GM13977 (cell line): ENCODE measurements at places on chromosomes 5 and 9.

DNA sequence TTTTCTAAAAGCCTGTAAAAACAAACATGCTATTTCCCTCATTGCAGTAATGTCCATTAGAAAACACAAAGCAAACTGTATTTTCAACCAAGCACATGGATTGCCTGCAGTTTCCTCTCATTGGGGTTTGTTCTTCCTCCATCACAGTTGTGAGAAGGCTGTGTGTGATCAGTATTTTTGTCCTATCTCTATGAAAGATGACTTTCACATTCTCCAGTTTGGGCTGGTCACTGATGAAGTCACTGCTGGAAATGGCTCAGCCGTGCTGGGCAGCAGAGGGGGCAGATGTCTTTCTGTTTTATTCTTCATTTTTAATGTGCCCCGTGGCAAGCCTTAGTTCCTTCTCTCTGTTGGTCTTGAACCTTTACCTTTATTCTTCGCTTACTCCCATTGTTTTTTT lies 288.9 kb upstream of the MPDZ start:
- no peak for DNase-seq

DNA sequence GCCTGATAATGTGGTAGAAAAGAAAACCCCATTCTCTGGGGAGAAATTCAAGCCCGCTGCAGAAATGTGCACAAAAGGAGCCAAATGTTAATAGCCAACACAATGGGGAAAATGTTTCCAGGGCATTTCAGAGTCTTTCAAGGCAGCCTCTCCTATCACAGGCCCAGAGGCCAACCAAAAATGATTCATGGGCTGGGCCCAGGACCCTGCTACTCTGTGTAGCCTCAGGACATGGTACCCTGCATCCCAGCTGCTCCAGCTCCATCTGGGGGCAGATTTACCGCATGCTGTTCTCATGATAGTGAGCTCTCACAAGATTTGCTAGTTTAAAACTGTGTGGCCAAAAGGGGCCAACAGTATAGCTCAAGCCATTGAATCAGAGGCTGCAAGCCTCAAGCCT lies 41.1 kb downstream of the RAPGEF6 start:
- no peak for DNase-seq

DNA sequence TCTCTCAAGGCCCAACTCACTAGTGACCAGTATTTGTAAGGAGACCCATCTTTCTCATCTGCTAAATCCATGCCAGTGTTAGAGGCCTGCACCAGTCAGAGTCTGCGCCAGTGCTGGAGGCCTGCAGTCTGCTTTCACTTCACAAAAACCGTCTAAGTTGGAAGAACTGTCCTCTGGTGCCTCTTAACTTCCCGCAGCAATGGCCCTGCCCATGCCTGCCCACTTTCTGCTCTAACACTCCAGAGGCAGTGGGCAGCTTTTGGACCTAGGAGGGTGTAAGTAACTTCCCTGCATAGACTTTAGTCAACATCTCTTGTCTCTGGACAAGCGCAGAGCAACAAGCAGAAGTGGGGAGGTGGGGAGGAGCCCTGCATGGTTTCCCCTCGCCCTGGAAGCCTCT lies 152.9 kb downstream of the AUH start:
- DNase-seq = no peak

GRCh38 chr9:111897601-111898137 lies 1.1 kb downstream of the UGCG start:
- peak; percentile 63 for DNase-seq

DNA sequence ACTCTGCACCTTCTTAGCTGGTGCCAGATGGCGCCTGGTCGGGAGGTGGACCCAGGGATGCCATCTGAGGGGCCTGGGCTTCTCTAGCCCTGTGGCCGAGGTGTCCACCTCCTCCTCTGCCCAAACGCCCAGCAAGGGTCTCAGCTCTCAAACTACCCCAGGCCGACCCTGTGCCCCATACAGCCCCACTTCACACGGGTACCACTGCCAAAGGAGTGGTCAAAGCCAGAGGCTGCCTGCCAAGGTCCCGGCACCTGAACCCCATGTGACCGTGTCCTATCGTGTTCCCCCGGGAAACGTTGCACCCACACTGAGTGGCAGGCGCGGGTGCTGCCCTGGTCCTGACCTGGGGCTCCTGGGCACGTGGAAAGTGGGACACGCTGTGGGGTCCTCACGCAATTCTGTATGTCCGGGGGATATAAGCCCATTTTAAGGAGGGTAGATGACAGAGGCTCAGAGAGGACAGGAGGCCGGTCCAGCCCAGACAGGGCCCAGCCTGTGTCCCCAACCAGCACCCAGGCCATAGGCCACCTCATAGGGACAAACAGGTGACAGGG lies 1.9 kb downstream of the ENTPD8 start:
- DNase-seq = no peak

DNA sequence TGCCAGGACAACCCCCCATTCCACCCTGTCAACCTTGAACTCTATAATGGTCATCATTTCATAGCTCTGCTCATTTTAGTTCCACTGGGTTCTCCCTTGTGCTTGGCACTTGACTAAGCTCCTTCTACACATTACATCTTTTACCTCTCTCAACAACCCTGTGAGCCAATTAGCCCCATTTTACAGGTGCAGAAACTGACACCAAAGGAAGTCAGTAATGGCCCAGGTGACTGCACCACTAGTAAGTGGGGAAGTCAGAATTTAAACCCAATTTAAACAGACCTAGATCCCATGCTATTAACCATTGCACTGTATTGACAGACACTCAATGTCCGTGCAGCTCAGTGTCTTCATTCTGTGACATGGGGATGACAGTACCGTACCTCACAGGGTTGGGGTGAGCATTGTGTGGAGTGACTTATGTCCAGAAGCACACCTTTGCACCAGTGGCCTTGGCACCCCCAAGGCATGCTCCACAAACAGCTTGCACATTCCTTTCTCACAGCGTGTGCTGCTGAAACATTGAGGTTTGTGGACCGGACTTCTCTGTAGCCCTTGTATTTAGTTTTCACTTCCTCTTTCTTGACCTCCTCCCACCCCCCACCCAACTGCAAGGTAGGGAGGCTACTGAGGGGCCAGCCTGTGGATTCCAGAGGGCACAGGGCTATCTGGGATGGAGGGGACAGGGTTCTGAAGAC lies 23.1 kb downstream of the IRF1 start:
- DNase-seq = no peak

- DNase-seq = no peak
Measured at GRCh38 chr9:119951090-119951489, 581.9 kb upstream of the BRINP1 start.

DNA sequence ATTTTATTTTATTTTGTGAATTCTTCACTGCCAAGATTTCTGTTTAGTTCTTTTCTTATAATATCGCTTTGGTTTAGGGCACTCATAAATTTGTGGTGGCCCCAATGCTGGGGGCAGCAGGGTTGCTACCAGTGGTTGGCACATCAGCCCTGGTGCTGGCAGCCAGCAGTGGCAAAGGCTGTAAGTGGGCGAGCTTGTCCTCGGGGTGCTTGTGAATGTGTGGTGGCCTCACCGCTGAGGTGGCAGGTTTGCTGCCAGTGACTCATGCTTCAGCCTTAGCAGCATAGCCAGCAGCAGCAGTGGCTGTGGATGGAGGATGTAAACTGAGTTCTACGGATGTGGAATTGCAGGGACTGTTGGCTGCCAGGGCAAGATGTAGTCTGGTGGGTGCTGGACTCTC lies 262.9 kb upstream of the DMAC1 start:
- no peak for DNase-seq

DNA sequence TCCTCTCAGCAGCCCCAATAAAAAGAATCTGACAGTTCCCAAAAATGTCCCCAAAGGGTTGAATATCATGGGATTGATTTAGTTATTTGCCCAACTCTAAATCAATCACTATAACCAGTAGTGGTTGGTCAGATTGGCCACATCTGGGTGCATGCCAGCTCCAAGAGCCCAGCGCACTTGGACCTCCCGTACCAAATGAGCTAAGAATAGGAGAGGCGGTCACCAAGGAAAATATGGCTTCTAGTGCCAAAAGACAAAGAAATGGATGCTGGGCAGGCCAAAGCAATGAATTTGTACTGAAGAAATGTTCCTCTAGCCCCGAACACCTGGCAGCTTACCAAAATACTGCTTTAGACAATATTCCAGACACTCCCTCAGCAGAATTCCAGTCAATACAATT lies 80.3 kb downstream of the RCL1 start:
- DNase-seq = no peak

- DNase-seq = no peak
Measured at GRCh38 chr5:129384193-129384592, 75.9 kb upstream of the ADAMTS19 start.

DNA sequence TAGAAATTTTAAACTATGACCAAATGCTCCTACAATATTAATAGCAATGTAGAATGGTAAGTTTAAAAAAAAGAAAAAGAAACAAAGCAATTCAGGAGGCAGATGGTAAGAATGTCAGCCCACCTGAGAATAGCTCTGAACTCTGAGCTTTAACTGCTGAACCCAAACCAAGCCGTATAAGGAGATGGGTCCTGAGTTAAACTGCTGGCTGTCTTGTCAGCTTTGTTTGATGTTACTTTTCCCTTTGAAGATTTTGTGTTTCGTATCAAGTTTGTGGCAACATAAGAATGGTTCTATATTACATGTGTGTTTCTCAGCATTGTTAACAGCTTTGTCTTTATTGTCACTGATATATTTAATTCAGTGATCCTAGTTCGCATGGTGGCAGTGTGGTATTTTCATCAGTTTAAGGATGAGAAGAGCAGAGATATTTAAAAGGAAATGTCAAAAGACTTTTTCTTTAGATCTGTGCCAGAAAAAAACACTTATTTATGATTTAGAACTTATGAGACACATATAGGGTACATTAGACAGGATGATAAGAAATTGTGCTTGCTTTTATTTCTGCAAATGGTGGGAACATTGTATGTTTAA lies 390.1 kb downstream of the CCDC171 start:
- no peak for DNase-seq
